Ovary (tissue), 10 donors: ENCODE measurements at places on chromosomes 6 and 20. TPM values are rescaled to one million over a fixed set of nuclear protein-coding genes. Genes with fewer than 3 reads are reported as not detected.

FOXA2 gene
- 1.3 TPM for total RNA-seq

RIPOR2 gene
- 9.0 TPM for total RNA-seq

MEA1 gene
- total RNA-seq = 60.1 TPM

ISM1 gene
- total RNA-seq = 0.61 TPM

COL11A2 gene
- total RNA-seq = 0.53 TPM

MYLK2 gene
- total RNA-seq = 0.08 TPM

FNDC1 gene
- 2.1 TPM for total RNA-seq

C6orf120 gene
- 22.9 TPM for total RNA-seq

OR2B6 gene
- total RNA-seq = not detected

BPIFB1 gene
- total RNA-seq = not detected

SIRPB1 gene
- total RNA-seq = 4.9 TPM

GRCh38 chr6:3355358-3356055 is 96.8 kb downstream of the PSMG4 start:
- peak overlapping the region; percentile 27 for H3K4me3 ChIP-seq
- DNase-seq = peak; percentile 57
- peak overlapping the region; percentile 54 for H3K27ac ChIP-seq
- no peaks in the 10 kb centered on the region for H3K27me3 ChIP-seq
- H3K36me3 ChIP-seq = no peaks in the 10 kb centered on the region

DNA sequence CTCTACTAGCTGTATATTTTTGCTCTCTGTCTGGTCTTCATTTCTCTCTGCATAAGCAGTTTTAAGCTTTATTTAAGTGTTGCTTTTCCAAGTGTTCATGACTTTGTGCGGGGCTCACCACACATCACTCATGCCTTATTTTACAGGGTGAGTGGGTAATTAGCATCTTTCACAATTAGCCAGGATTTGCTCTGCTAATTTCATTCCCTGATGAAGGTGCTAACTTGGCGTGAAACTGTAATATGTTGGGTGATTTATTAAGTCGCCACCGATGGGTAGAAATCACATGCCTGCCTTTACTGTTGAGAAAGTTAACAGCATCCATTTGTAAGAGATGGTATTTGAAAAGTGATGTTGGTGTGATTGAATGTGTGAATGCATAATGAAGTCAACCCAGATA is 44.7 kb downstream of the DEFB114 start:
- H3K4me1 ChIP-seq = no peaks in the 10 kb centered on the region

- no peaks in the 10 kb centered on the region for H3K4me1 ChIP-seq
- H3K27ac ChIP-seq = no peak overlapping the region
- H3K36me3 ChIP-seq = no peaks in the 10 kb centered on the region
- no peak overlapping the region for H3K4me3 ChIP-seq
Measured at GRCh38 chr6:109507490-109508072, 24.6 kb upstream of the ZBTB24 start.

GRCh38 chr20:24964506-24964840 is 15.4 kb downstream of the CST7 start:
- no peak overlapping the region for H3K4me3 ChIP-seq
- H3K4me1 ChIP-seq = no peaks in the 10 kb centered on the region
- DNase-seq = no peak
- no peaks in the 10 kb centered on the region for H3K27me3 ChIP-seq
- no peaks in the 10 kb centered on the region for H3K36me3 ChIP-seq

DNA sequence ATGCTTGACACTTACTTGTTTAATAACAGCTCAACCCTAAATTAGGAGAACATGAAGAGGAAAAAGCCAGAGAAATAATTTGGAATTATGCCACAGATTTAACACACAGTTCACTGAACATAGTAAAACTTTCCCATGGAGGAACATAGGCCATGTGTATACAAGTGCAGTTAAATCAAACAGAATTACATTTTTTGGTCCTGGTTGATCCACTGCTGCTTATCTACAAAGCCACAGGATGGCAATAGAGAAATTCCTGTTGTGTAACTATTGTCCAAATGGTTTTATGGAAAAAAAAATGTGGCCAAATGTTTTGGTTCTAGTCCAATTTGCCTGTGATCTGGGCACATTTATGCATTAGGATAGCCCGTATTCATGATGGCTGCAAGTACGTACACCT is 136.8 kb downstream of the ALDH8A1 start:
- H3K27ac ChIP-seq = no peak overlapping the region
- H3K36me3 ChIP-seq = no peaks in the 10 kb centered on the region
- H3K4me3 ChIP-seq = no peak overlapping the region
- no peak for DNase-seq
- H3K27me3 ChIP-seq = no peaks in the 10 kb centered on the region

- H3K4me3 ChIP-seq = no peak overlapping the region
- H3K4me1 ChIP-seq = no peaks in the 10 kb centered on the region
- no peaks in the 10 kb centered on the region for H3K27me3 ChIP-seq
- H3K27ac ChIP-seq = no peak overlapping the region
- no peaks in the 10 kb centered on the region for H3K36me3 ChIP-seq
Measured at GRCh38 chr20:51211191-51211590, 188.3 kb upstream of the KCNG1 start.

DNA sequence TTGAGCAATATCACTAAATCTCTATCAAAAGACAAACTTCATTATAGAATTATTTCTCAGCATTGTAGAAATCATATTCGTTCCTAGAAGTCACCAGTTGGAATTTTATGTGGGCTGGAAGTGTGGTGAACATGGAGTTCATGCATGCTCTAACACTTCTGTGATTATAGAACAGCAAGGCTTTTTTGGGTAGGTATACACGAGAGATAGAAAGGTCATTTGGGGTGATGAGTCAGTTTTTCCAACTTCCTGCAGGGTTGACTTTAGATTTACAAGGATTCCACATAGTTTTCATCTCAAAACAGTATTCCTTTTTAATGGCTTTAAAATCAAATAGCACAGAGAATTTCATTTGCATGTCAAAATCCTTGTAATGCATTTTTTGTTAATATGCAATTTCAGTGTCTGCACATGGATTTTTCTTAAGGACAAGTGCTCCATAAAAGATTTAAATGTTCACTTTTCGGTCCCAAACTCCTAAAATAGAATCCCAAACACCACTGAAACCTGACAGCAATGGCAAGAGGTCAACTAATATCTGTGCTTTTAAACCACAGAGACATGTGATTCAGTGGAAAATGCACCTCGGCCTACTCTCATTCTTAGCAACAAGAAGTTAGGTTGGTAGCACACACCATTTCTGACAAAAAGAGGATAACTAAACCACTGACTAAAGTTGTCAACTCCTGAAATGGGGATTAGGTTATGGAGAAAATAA is 211.0 kb downstream of the MOXD1 start:
- no peak overlapping the region for H3K27ac ChIP-seq
- no peak for DNase-seq
- no peaks in the 10 kb centered on the region for H3K4me1 ChIP-seq
- H3K36me3 ChIP-seq = no peaks in the 10 kb centered on the region
- H3K4me3 ChIP-seq = no peak overlapping the region
- H3K27me3 ChIP-seq = no peaks in the 10 kb centered on the region

DNA sequence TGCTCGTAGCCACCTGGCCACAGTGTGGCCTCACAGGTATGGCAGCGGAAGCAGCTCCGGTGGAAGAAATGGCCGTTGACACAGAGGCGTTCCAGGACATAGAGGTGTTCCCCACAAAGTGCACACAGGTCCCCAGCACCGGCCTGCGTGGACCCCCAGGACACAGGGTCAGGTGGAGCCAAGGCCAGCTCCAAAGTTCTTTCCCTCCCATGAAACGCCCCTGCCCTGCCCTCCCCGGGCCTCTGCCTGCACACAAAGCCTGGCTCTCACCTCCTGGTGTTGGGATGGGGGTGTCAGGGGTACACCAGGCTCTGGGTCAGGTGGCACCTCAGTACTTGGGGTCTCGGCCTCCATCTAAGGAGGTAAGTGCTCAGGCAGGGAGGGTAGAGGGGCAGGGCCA is 6.6 kb downstream of the SMPD2 start:
- H3K4me1 ChIP-seq = peaks cover 2% of the 10 kb centered on the region
- H3K27ac ChIP-seq = no peak overlapping the region
- no peak for DNase-seq

GRCh38 chr20:31712564-31713311 is 9.9 kb downstream of the BCL2L1 start:
- no peaks in the 10 kb centered on the region for H3K27me3 ChIP-seq
- no peak overlapping the region for H3K4me3 ChIP-seq
- H3K36me3 ChIP-seq = no peaks in the 10 kb centered on the region
- no peak for DNase-seq

DNA sequence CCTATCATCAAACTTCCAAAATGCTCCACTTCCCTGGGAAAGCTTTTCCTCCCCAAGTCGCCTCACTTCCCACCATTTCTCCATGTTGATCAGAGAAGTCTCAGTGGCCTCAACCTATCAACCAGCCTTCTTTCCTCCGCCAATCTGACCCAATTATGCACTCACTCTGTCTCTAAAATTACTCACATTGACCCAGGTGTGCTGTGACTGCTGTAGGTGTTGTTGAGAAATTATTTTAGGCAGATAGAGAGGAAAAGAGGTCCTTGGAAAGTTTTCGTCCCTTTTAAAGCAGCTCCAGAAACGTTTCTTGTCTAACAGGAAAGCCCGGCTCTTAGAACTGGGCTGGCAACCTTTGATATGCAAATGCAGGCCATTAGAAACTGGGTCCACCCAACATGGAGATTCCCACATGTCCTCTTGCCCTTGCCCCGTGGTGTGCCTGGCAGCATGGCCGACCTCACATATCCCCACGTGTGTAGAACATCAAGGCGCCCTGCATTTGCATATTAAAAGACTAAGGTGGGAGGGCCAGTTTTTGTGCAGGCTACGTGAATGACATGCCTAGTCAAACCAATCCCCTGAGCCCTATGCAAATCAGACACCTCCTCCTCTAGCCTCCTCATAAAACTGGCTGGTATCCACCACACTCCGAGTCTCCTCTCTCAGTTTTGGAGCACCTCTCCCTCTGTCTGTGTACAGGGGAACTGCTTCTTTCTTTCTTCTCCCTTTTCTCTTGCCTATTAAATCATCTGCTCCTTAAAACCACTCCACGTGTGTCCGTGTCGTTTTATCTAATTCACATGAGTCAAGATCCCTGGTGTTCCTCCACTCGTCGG is 12.9 kb downstream of the IPCEF1 start:
- no peaks in the 10 kb centered on the region for H3K4me1 ChIP-seq
- H3K4me3 ChIP-seq = no peak overlapping the region
- peak; percentile 45 for DNase-seq
- no peaks in the 10 kb centered on the region for H3K27me3 ChIP-seq

- H3K4me3 ChIP-seq = no peak overlapping the region
- H3K27me3 ChIP-seq = no peaks in the 10 kb centered on the region
- H3K36me3 ChIP-seq = no peaks in the 10 kb centered on the region
- DNase-seq = no peak
- no peak overlapping the region for H3K27ac ChIP-seq
- peaks cover 5% of the 10 kb centered on the region for H3K4me1 ChIP-seq
Measured at GRCh38 chr6:143675382-143675900, 2.3 kb upstream of the PHACTR2 start.

GRCh38 chr6:27157459-27158315 is 89.8 kb upstream of the PRSS16 start:
- no peak overlapping the region for H3K27ac ChIP-seq
- DNase-seq = peak; percentile 77
- H3K27me3 ChIP-seq = no peaks in the 10 kb centered on the region
- H3K4me1 ChIP-seq = no peaks in the 10 kb centered on the region
- peak overlapping the region; percentile 36 for H3K4me3 ChIP-seq

GRCh38 chr6:84728602-84729001 is 35.8 kb downstream of the TBX18 start:
- no peak overlapping the region for H3K27ac ChIP-seq
- H3K27me3 ChIP-seq = no peaks in the 10 kb centered on the region
- no peaks in the 10 kb centered on the region for H3K36me3 ChIP-seq
- no peak overlapping the region for H3K4me3 ChIP-seq
- no peak for DNase-seq
